ENCODE measurements at places on chromosomes 1 and 21.

DNA sequence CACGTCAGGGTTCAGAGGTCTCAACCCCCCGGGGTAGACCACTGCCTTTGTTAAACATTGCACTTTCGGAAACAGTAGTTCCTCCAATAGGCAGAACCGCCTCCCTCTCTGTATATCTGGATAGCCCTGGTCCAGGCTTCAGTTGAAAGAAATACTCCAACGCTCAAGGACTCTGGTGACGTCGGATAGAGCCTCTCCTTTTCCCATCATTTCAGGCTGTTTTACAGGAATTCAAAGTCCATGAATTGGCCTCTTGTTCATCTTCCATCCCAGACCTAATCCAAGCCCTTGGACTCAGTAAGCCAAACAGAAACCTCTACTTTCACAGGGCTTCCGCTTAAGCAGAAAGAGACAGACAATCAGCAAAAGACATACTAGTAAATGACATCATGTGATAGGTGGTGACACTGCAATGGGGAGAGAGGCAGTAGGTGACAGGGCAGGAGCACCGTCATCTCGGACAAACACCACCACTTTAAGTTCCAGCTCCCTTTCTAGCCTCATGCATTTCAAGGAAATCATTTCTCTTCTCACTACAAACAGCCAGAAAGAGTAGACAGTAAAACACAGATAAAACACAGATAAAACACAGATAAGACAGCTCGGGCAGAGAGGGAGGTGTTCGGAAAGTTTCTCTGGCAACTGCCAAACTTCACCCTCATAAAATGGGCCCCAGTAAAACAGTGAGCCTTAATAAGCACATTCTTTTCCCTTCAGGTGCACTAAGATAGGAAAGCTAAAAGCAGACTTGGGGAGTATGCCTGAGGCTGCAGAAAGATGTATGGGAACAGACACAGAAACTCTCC, 2.3 kb upstream of the PLA2G2A start:
- H3K4me3 ChIP-seq = no peak overlapping the region
- no peaks in the 10 kb centered on the region for H3K36me3 ChIP-seq
- no peak overlapping the region for H3K27ac ChIP-seq
- no peak for DNase-seq
- H3K27me3 ChIP-seq = no peaks in the 10 kb centered on the region

DNA sequence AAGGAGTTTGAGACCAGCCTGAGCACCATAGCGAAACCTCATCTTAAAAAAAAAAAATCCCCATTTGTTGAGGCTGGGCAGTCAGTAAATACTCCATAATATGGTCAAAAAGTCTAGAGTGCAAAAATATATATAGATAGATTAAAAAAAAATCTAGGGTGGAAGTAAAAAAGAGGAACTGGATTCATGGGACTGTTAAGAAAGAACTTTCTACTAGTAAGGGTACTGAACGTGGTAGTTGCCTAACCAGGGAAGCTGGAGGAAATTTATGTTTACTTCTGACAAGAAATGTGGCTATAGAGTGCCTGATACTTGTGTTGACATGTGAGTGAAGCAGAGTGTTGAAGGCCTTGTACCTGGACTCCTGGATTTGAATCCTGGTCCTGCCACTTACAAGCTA, 265.9 kb upstream of the FAM78B start:
- H3K4me3 ChIP-seq = no peak overlapping the region
- no peak overlapping the region for H3K27ac ChIP-seq
- H3K36me3 ChIP-seq = no peaks in the 10 kb centered on the region
- no peak for DNase-seq
- no peaks in the 10 kb centered on the region for H3K27me3 ChIP-seq
- no peaks in the 10 kb centered on the region for H3K4me1 ChIP-seq

DNA sequence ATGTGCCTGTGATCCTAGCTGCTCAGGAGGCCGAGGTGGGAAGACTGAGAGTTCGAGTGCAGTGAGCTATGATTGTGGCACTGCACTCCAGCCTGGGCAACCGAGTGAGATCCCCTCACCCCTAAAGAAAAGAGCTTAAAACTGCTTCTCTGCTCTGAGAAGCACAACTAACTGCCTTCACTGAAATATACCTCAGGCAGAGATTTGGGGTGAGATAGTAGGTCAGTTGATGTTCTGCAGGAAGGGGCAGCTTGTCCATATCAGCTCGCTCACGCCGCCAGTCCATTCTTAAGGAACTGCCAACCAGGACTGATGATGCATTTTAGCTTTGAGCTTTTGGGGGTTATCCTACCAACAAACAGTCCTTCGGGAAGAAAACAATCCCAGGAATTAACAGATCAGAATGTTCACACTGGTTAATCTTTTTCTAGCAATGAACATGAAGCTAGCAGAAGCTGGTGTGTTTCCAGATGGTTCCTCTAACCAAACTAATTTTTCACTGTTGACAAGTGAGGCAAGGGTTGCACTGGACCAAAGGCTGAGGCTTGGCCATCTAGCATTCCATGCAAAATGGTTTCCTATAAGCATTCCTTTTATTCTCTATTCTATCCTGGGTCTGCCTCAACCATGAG, 31.6 kb downstream of the LHX4 start:
- no peaks in the 10 kb centered on the region for H3K4me1 ChIP-seq
- H3K4me3 ChIP-seq = no peak overlapping the region
- H3K27me3 ChIP-seq = peaks cover 7% of the 10 kb centered on the region
- DNase-seq = no peak
- no peak overlapping the region for H3K27ac ChIP-seq

GRCh38 chr1:11373895-11374747, 101.1 kb downstream of the UBIAD1 start:
- H3K27me3 ChIP-seq = no peaks in the 10 kb centered on the region
- no peak overlapping the region for H3K4me3 ChIP-seq
- no peaks in the 10 kb centered on the region for H3K36me3 ChIP-seq
- no peaks in the 10 kb centered on the region for H3K4me1 ChIP-seq
- DNase-seq = no peak
- H3K27ac ChIP-seq = no peak overlapping the region

GRCh38 chr1:25608488-25609178, 8.0 kb upstream of the MAN1C1 start:
- no peak overlapping the region for H3K4me3 ChIP-seq
- H3K4me1 ChIP-seq = no peaks in the 10 kb centered on the region
- DNase-seq = peak; percentile 89
- H3K27ac ChIP-seq = no peak overlapping the region

DNA sequence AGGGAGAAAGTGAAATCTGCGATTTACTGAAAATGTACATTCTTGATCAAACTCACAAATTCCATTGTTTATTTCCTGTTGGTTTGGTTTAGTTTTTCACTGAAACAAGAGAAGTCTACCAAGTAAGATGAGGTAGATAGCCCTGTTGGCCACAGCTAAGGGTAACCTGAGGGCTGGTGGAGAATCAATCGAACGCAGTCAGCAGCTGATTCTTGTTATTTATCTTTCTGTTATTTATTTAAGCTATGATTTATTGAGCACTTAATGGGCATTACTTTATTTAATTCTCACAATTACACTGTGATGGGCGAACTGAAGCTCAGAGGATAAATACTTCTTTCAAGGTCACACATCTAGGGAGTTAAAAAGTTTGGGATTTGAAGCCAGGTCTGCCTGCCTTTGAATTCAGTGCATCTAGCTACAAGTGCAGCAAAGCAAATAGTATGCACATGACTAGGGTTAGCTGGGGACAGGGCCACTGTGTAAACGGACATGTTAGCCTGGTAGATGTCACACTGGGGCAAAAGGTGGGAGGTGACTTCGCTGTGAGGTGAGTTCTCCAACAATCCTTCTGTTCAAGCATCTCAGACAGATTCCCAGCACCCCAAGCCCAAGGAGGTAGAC, 106.5 kb upstream of the GADD45A start:
- peaks cover 7% of the 10 kb centered on the region for H3K4me1 ChIP-seq
- H3K4me3 ChIP-seq = no peak overlapping the region
- no peaks in the 10 kb centered on the region for H3K27me3 ChIP-seq
- H3K27ac ChIP-seq = no peak overlapping the region
- H3K36me3 ChIP-seq = no peaks in the 10 kb centered on the region
- DNase-seq = no peak

- no peak overlapping the region for H3K27ac ChIP-seq
- no peaks in the 10 kb centered on the region for H3K27me3 ChIP-seq
- no peaks in the 10 kb centered on the region for H3K4me1 ChIP-seq
- H3K4me3 ChIP-seq = no peak overlapping the region
- no peak for DNase-seq
Observed at GRCh38 chr1:233919786-233920185, 15.3 kb downstream of the SLC35F3 start.

- no peak overlapping the region for H3K4me3 ChIP-seq
- H3K4me1 ChIP-seq = no peaks in the 10 kb centered on the region
- H3K36me3 ChIP-seq = no peaks in the 10 kb centered on the region
- H3K27ac ChIP-seq = no peak overlapping the region
Observed at GRCh38 chr1:25026304-25026703, 96.2 kb upstream of the RUNX3 start.

GRCh38 chr1:55402671-55403464, 187.7 kb upstream of the USP24 start:
- no peak overlapping the region for H3K27ac ChIP-seq
- DNase-seq = no peak
- no peak overlapping the region for H3K4me3 ChIP-seq
- H3K4me1 ChIP-seq = no peaks in the 10 kb centered on the region
- H3K27me3 ChIP-seq = no peaks in the 10 kb centered on the region
- H3K36me3 ChIP-seq = no peaks in the 10 kb centered on the region

GRCh38 chr21:43865540-43866259, 677 bp downstream of the AGPAT3 start:
- peak overlapping the region; percentile 97 for H3K27ac ChIP-seq
- H3K4me3 ChIP-seq = peak overlapping the region; percentile 66
- H3K27me3 ChIP-seq = no peaks in the 10 kb centered on the region
- peak; percentile 52 for DNase-seq
- no peaks in the 10 kb centered on the region for H3K36me3 ChIP-seq

- no peak overlapping the region for H3K27ac ChIP-seq
- H3K4me3 ChIP-seq = no peak overlapping the region
- H3K27me3 ChIP-seq = no peaks in the 10 kb centered on the region
- no peaks in the 10 kb centered on the region for H3K4me1 ChIP-seq
- H3K36me3 ChIP-seq = no peaks in the 10 kb centered on the region
Observed at GRCh38 chr21:38388203-38388602, 110.1 kb downstream of the ERG start.

DNA sequence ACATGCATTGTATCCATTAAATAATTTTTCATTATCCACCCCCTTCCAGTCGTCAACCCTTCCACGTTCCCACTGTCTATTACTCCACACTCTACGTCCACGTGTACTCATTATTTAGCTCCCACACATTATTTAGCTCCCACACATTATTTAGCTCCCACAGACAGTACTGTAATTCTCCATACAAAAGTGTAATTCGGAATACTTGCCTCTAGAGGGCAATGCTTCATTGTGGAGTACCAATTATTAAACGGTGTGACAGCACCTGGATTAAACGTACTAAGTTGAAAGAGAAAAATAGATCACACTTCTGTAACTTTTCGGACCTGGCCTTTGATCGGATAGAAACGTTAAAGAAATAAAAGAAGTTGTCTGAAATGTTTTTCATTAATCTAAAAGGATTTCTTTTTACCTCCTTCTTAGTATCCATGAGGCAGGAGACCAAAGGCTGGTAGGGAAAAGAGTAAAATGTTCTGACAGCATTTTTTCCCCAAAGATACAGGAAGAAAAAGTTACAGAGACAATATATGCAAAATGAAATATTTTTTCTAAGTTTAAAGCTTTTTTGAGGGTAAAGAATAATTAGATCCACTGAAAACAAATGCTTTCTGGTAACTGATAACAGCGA, 99.2 kb downstream of the LHX8 start:
- no peak overlapping the region for H3K4me3 ChIP-seq
- no peaks in the 10 kb centered on the region for H3K27me3 ChIP-seq
- H3K36me3 ChIP-seq = no peaks in the 10 kb centered on the region

- no peaks in the 10 kb centered on the region for H3K36me3 ChIP-seq
- H3K4me3 ChIP-seq = no peak overlapping the region
- no peaks in the 10 kb centered on the region for H3K27me3 ChIP-seq
- H3K27ac ChIP-seq = no peak overlapping the region
- no peaks in the 10 kb centered on the region for H3K4me1 ChIP-seq
Observed at GRCh38 chr1:36871146-36871971, 163.0 kb downstream of the GRIK3 start.

Data from uterus (tissue), 4 donors.